ENCODE measurements at places on chromosomes 3 and 15.

GRCh38 chr3:108818404-108818803, 4.2 kb upstream of the TRAT1 start:
- no peak for DNase-seq

GRCh38 chr3:154779571-154779970, 300.5 kb upstream of the MME start:
- no peak for DNase-seq

- DNase-seq = no peak
Observed at GRCh38 chr15:95458721-95459120, 871.8 kb upstream of the NR2F2 start.

- DNase-seq = no peak
Observed at GRCh38 chr3:10299175-10299574, 6.4 kb upstream of the GHRL start.

- DNase-seq = no peak
Observed at GRCh38 chr15:90683371-90683770, 33.8 kb upstream of the BLM start.

- DNase-seq = no peak
Observed at GRCh38 chr3:90253131-90253530, 1145.7 kb downstream of the EPHA3 start.

- no peak for DNase-seq
Observed at GRCh38 chr3:71930056-71930991, 145.4 kb upstream of the PROK2 start.

DNA sequence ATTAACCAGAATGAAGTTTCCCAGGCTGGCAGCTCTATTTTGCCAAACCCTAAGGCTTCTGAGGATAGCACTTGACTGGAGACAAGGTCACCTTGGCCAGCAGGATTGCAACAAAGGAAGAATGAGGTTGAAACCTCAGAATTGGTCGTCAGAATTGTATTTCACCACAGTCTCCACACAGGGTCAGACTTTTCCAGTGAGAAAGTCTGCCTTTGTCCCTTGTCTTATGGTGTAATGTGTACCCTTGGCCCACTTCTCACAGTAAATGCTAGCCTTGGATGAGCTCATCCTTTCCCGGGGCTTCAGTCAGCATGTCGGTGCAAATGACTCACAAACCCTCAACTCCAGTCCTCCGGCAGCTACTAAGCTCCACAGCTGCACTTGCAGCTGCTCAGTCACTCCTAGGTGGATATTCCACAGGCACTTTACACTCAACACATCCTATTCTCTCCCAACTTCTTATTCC, 19.7 kb downstream of the SSR3 start:
- DNase-seq = no peak
